ENCODE measurements at places on chromosomes 6 and 20.

- DNase-seq: no peak
Observed at GRCh38 chr6:118844915-118845314, 49.0 kb upstream of the ASF1A start.

DNA sequence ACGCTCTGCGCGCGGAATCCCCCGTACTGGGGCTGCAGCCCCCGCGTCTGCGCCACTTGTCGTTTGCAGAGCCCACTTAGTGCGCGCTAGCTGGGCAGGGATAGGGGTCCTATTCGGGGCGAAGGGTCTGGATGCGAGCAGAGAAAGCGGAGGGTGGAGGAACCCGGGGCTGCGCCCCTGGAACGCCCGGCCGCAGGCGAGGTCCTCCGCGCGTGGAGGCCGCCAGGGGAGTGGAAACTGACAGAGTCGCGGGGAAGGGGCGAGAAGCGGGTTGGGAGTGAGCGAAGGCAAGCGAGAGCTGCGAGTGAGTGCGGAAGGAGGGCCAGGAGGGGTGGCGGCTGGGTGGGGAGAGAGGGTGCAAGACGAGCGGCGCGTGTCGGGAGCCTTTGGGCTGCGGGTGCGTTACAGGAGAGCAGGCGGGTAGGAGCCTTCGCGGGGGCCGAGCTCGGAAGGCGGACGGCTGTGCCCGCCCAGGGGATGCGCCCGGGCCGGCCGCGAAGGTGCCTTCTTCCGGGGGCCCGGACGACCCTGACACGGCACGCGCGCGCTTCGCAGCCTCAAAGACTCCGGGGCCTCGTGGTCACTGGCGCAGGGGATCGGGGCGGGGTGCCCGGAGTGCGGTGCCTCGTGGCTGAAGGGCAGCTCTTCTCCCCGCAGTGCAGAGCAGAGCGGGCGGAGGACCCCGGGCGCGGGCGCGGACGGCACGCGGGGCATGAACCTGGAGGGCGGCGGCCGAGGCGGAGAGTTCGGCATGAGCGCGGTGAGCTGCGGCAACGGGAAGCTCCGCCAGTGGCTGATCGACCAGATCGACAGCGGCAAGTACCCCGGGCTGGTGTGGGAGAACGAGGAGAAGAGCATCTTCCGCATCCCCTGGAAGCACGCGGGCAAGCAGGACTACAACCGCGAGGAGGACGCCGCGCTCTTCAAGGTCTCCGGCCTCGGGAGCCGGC lies 1.2 kb downstream of the IRF4 start:
- DNase-seq: peak; percentile 76

- DNase-seq: no peak
Observed at GRCh38 chr6:26611599-26611998, 14.8 kb downstream of the ABT1 start.

DNA sequence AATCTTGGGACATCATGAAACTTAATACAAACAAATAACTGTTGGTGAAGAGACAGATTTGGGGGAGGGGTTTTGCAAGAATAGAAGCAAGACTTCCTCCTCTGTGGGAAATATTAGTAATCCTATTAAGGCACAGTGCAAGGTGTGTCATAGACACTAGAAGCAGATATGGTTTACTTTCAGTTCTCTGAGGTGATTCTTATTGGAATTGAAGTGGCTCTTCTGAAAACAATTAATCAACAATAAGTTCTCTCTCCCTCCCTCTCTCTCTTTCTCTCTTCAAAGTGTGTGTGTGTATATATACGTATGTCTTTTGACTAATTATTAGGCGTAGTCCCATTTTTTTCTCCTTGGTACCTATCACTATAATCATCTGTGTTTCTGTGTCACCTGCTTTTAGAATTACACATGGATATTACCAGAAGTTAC lies 99.8 kb downstream of the HIVEP2 start:
- no peak for DNase-seq

DNA sequence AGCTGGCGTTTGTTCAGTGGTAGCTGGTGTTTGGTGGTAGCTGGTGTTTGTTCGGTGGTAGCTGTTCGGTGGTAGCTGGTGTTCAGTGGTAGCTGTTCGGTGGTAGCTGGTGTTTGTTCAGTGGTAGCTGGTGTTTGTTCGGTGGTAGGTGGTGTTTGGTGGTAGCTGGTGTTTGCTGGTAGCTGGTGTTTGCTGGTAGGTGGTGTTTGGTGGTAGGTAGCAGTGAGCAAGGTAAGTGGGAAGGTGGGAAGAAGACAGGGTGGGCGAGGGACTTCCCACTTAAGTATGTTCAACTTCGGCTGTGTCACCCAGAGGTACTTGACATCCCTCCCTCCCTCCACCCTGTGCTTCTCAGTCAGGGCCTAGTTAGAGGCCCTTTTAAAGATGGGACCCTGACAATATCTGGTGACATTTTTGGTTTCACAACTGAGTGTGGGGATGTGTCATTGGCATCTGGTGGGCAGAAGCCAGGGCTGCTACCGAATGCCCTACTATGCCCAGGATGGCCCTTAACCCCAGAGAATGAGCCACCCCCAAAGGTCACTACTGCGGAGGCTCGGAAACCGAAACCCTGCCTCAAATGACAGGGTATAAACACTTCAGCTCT lies 47.3 kb downstream of the BMP7 start:
- no peak for DNase-seq

DNA sequence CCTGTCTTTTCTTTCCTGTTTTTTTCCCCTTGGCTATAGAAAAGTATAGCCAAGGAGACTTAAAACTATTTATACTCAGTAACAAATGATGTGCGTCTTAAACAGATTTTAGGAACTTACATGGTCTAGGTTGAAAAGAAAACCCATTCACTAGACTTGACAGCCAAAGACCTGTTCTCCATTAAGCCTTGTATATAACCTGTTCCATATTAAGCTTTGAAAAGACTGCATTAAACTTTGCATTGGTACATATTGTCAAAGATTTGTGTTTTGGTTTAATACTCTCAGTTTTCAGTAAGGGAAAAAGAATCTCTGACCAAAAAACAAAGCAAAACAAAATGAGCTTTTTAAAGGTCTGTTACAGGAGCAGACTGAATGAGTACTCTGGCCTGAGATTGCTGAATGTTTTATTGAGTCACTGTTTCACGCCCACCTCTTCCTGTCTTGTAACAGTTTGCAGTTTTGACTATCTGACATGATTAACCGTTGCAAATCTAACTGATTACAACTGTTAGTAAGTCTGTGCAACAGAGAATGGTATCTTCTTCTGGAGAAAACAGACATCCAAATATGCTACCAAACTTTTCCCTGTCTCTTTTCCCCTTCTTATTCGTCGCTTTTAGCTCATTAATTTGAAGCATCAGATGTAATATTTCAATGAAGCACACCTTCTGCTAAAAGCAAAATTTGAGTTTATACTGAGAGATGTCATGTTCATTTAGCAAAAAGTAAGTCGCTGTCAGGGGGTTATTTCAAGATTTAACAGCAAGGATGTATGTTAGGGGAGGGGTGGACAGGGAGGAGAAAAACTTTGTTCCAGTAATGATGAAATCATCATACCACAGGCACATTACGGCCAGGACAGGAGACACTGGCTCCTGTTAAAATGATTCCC lies 59.1 kb upstream of the SUPT3H start:
- no peak for DNase-seq

DNA sequence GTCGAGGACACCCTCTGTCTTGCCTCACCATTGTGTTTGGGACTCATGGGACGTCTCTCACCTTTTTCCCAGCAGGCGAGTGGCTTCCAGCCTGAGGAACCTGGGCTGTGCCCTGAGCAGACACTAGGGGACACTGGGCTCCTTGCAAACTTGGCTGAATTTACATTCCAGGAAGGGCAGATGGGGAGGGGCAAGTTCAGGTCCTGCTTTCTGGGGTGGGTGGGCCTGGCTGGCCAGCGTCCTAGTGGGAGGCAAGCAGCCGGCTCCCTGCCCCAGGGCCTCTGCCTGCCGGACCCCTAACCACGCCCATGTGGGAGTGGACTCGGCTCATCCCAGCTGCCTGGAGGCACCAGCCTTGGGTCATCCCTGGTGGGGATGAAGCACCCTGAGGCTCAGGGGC lies 48.2 kb upstream of the MLN start:
- no peak for DNase-seq

DNA sequence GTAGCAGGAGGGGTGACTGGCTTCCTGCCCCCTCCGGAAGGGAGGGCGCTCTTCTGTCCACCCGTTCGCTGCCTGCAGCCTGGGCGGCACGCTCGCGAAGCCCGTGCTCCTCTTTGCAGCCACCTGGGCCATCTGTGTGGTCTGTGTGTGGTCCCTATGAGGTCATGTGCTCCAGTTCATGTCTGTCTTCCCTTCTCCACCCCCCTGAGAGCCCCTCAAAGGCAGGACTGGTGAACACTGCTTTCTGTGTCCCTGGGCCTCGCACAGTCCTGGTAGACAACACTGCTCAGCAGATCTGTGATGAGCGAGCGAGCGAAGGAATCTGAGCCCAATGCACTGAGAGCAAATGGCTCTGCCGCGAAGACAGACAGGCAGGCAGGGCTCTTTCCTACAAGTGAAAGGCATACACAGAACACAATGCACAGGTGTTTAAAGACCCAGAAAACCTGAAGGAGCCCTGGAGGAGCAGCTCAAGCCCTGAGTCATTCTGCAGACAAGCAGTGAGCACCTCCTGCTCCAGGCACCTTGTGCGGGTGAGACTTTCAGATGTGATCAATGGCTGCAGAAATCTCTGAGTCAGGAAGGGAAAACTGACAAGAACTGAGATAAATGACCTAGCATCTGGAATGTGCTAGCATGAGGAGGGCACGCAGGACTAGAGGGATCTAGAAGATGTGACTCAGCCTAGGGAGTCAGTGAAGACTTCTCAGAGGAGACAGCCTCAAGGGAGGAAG lies 27.1 kb downstream of the PPP1R3G start:
- no peak for DNase-seq

GRCh38 chr6:20319520-20320357 lies 81.9 kb upstream of the E2F3 start:
- peak; percentile 80 for DNase-seq
